ENCODE measurements at places on chromosomes 16 and 17.

DNA sequence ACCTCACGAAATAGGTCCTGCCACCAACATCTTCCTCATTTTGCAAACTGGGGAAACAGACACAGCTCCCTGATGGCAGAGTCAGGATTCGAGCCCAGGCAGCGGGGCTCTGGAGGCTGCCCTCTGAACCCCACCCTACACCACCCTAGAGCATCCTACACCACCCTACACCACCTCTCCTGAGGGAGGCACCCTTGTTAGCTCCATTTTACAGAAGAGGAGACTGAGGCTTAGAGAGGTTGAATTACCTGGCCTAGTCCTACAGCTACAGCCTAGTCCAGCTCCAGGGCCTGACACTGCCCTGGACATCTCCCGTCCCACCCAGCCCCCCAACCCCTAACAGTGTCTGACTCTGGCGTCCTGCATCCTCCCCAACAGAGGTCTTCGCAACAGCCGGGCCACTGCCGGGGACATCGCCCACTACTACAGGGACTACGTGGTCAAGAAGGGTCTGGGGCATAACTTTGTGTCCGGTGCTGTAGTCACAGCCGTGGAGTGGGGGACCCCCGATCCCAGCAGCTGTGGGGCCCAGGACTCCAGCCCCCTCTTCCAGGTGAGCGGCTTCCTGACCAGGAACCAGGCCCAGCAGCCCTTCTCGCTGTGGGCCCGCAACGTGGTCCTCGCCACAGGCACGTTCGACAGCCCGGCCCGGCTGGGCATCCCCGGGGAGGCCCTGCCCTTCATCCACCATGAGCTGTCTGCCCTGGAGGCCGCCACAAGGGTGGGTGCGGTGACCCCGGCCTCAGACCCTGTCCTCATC lies 3.2 kb upstream of the NECAB2 start:
- DNase-seq = no peak

- no peak for DNase-seq
Measured at GRCh38 chr17:66900126-66901010, 64.1 kb upstream of the CACNG4 start.

- DNase-seq = peak; percentile 79
Measured at GRCh38 chr17:80761110-80761871, 216.7 kb downstream of the RPTOR start.

DNA sequence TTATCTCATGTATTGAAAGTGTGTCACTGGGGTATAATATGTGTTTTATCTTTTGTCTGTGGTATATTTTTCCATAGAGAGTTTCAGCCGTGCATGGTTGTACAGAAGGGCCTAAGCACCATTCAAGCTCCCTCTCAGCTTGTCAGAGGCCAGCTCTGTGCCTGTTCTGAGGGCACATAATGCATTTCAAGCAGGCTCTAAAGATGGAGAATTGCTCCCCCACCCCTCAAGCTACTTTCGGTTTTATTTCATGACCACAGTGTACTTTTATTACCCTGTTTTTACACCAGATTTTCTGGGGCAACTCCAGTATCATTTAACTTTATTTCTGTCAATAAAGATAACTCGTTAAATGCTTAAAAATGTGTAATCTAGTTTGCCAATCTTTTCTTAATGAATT lies 131.7 kb downstream of the SHISA6 start:
- DNase-seq = no peak

- peak; percentile 51 for DNase-seq
Measured at GRCh38 chr16:2912330-2913199, 834 bp downstream of the FLYWCH1 start.

DNA sequence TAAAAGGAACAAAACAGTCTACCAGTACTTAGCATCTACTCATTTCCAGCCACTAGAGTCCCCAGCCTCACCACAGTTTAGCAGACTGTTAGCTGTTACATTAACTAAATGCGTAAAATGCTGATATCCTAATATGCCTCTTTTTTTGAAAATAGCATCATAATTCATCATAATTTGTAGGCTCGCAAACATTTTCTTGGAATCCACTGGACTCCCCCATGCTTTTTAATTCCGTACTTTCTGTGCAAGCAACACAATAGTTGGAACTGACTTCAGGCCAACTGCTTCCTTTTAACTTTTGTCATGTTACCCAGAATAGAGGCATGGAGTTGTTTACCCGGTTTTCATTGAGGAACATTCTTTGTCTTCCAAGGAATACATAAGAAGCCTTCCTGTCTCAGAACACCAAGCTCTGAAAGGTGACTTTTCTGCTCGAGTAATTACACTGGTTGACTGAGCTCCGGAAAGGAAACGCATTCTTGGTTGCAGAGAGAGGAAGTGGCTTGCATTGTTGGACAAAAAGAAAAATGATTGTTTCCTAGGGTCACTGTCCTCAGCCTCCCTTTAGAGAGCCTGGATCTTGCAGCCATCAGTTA lies 30.9 kb upstream of the SEC14L1 start:
- no peak for DNase-seq

Measured in stimulated activated CD4-positive, alpha-beta T cell treated with anti-CD3 and anti-CD28 coated beads, Interleukin-2, amount 100 ng/mL, for 24 hours (primary cell).